ENCODE measurements at places on chromosomes 12 and 14. TPM values are rescaled to one million over a fixed set of nuclear protein-coding genes. Genes with fewer than 3 reads are reported as not detected.

SART3 gene
- 116 TPM for total RNA-seq

KTN1 gene
- 150 TPM for total RNA-seq

PPP2R5C gene
- total RNA-seq = 80.6 TPM

IFNG-AS1 gene
- not detected for total RNA-seq

IFI27 gene
- total RNA-seq = 16.4 TPM

PRPH gene
- 0.46 TPM for total RNA-seq

REM2 gene
- total RNA-seq = 0.14 TPM

NTF3 gene
- 0.09 TPM for total RNA-seq

VRTN gene
- total RNA-seq = not detected

KMT2D gene
- total RNA-seq = 14.9 TPM

FAM90A1 gene
- total RNA-seq = under 0.01 TPM

COX8C gene
- total RNA-seq = not detected

SPSB2 gene
- 6.7 TPM for total RNA-seq

RNF10 gene
- 113 TPM for total RNA-seq

CHGA gene
- total RNA-seq = not detected

DLGAP5 gene
- 3.6 TPM for total RNA-seq

KERA gene
- total RNA-seq = not detected

ITGB7 gene
- 0.37 TPM for total RNA-seq

Measured in smooth muscle cell of bladder (primary cell).